ENCODE measurements at places on chromosomes 5 and 9.

DNA sequence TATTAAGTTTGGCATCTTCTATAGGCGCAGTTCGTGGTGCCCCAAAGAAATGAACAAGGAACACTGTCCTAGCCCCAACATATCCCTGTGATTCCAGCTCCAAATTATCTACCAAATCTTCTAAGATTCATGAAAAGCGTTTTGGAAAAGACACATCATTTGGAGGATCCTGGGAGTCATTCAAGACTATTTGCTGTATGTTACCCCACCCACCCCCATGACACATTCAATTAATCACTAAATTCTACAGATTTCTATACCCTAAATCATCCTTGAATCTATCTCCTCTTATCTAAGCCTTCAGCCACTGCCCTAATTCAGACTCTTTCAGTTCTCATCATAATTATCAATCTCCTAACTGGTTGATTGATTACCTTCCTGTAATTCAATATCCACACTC is 5.5 kb upstream of the RUSC2 start:
- no peak for DNase-seq

DNA sequence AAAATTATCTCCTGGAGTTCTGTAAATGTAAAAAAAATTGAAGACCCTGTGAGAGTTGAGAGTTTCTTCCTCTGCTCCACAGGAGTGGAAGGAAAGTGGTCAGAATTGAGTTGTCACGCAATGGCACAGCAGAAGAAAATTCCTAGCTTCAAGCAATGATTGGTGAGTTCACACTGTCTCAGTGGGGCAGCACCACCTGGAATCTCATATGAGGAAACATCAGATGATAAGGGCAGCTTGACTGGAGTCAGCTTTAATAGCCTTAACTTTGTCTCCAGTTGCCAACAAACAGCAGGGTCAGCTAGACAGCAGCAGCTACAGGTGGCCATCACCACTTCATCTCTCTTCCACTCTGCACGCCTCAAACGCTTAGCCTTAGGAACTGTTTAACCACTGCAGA is 211.1 kb downstream of the EFNA5 start:
- DNase-seq: no peak

DNA sequence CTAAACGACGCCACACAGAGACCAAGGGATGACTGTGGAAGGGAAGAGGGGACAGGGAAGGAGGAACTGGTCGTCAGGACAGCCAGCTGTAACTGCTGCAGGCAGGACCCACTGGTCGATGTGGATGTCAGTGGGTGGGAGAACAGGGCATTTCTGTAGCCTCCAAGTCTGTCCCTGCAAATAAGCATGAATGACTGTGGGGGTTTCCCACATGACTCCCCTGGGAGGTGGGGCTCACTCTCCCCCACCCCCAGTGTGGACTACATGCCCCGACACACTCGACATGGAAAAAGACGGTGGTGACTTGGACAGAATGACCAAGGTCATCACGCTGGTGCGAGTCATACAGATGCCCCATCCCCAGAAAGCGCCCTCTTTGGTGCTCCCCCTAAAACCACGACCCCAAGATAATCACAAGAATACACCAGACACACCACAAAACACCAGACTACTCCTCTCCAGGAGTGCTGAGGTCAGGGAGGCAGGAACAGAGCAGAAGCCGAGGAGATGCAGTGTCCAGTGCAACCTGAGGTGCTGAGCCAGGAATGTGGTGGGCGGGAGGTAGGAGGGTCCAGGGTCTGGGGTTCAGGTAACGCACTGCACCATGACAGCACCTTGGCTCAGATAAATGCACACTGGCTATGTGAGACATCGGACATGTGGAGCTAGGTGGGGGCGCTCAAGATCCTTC is 64.9 kb downstream of the SECISBP2 start:
- DNase-seq: no peak

- DNase-seq: no peak
Observed at GRCh38 chr5:78781611-78782286, 133.2 kb upstream of the LHFPL2 start.

All from WTC11 (cell line).